Naive thymus-derived CD8-positive, alpha-beta T cell (primary cell): ENCODE measurements at places on chromosomes 2 and 18.

GRCh38 chr18:80037869-80038630 lies 3.8 kb downstream of the RBFA start:
- no peak for DNase-seq

- DNase-seq = no peak
Measured at GRCh38 chr2:144595686-144596072, 75.8 kb upstream of the ZEB2 start.

- DNase-seq = no peak
Measured at GRCh38 chr2:109254174-109254904, 125.3 kb downstream of the SH3RF3 start.

GRCh38 chr2:215619989-215620388 lies 184.1 kb upstream of the FN1 start:
- no peak for DNase-seq

- DNase-seq = no peak
Measured at GRCh38 chr2:110842048-110842447, 109.7 kb downstream of the ACOXL start.

DNA sequence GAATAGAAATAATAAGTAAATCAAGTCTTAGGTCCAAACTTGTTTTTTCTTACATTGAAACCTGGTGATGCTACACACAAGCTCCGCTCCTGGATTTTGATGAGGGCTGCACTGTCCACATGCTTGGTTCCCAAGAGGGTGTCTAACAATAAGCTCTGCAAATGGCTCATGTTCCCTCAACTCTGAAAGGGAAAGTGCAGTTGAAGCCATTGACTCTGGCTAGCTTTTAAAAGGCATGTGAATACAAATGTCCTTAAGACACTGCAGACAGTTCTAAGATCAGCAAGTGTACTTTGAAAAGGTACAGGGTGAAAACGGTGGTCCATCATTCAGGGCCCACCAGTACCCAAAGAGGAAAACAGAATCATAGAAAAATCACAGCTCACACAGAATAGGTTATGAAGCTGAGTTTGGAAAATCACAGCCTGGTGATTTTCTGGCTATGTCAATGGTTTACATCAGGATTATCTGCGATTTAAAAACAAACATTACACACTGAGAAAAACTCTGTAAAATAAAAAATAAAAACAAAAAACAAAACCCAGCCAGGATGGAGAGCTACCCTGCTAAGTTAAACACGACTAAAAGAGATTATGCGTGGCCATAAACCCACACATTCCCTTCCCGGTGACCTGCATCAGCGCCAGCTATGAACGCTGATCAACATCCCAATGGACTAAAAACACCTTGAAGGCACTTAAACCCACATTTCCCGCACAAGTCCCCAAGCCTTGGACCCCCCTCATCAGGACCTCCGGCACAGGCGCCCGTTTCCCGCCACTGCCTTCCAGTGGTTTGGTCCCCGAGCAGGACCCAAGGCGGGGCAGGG lies 554 bp downstream of the PFN4 start:
- no peak for DNase-seq
